ENCODE measurements at places on chromosomes 11 and 22.

- no peak for DNase-seq
Measured at GRCh38 chr11:47856186-47856585, 8.0 kb upstream of the NUP160 start.

- no peak for DNase-seq
Measured at GRCh38 chr11:62427630-62428233, 8.9 kb downstream of the SCGB1A1 start.

DNA sequence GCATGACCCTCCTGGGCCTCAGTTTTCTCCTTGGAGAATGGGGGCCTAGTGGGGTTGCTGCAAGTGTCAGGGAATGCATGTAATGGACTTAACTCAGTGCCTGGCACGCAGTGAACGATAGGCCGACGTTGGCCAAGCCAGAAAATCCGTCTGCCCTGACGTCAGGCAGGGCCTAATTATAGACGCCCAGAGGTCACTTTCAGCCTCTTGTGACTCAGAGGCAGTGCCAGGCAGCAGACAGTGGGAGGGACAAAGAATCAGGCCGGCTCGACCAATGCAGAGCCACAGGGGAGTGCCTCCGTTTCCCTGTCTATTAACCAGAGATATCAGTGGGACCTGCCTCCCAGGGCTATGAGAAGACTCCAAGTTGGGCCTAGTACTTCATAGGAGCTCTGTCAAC lies 115.0 kb downstream of the MN1 start:
- DNase-seq = peak; percentile 45

GRCh38 chr11:62130283-62131169 lies 6.7 kb downstream of the INCENP start:
- no peak for DNase-seq

DNA sequence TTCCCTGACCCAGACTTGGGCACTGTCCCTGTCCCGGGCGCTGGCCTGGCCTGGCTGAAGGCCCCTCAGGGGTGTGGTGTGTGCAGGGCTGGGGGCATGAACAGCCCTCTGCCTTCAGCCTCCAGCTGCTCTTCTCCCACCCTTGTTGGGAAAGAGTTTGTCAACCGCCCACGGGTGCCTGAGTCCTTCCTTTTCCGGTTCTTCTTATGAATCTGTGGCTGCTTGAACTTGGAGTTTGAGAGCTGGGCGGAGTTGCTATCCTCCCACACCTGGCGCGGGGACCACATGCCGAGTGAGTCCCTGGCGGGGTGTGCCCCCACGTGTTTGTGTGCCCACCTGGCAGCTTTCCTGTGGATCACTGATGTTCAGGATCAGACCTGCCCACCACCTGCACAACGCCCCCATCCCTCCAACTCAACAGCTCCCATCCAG lies 13.4 kb downstream of the NFAM1 start:
- DNase-seq = no peak

- DNase-seq = no peak
Measured at GRCh38 chr22:21862386-21863245, 4.8 kb downstream of the MAPK1 start.

DNA sequence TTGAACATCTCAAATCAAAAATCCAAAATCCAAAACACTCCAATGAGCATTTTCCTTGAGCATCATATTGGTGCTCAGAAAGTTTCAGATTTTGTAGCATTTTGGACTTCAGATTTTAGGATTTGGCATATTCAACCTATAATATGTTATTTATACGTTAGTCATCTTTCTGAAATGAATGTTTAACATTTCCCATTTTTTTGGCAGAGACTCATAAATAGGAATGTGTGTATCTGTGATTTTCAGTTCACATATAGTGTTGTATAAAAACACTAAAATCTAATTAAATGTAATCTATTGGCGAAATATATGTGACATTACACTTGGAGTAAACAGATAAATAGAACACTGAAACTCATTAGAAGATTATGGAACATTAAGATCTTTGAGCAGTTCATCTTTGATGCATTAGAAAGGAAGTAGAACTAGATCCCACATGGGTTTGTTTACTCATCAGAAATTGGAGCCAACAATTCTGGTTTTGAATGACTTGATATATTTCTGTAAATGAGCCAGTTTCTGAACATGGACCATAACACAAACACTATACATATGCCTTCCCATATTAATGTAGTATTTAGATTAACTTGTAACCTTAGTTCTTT lies 153.1 kb downstream of the UVRAG start:
- no peak for DNase-seq

DNA sequence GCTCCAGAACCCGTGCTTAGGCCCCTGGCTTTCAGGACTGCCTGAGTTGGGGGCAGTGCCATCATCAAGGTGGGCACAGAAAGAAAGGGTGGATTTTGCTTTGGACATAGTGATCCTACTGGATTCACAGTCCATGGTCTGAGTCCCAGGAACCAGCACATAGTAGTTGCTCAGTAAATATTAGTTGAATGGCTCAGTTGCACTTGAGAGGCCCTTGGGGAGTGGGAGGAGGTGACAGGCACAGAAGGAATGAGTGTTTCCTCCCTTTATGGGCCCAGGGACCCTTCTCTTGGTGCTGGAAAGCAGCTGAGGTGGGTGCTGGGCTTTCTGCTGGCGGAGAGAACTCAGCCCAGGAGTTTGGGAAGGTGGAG lies 16.6 kb downstream of the ARHGEF17 start:
- no peak for DNase-seq

GRCh38 chr11:106961518-106961917 lies 56.8 kb downstream of the GUCY1A2 start:
- DNase-seq = no peak

DNA sequence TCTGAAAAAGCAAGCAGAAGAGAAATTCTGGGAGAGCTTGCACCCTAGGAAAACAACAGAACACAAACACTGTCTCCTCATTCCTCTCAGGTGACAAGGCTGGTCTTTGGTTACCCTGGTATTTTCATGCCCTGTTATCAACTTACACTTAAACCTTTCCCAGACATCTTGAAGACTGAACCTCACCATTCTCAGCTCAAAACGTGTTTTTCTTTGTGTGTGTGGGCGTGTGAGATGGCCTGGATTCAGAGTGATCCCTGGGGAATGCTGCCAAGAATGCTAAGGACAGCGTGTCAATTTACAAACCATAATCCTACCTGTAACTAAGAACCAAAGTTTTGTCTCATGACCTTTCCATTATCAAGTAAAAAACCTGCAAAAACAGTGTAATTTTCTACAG lies 33.3 kb downstream of the ELF5 start:
- DNase-seq = no peak

DNA sequence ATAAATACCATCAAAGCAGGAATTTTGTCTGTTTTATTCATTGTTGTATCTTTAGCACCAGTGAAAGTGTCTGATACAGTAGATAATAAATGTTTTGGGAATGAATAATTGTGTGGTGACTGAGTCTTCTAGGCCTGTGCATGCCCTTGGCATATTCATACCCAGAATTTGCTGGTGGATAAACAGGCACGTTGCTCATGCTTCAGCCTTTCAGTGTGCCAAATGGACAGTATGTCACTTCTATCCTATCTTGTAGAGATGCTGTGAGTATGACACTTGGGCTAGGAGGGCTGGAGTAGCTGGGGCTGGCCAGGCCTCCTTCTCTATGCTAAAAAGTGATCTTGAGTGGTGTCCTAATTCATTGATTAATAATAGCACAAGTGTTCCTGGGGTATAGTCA lies 287.3 kb upstream of the DDI1 start:
- DNase-seq = no peak

GRCh38 chr11:63931045-63931444 lies 7.8 kb upstream of the NAA40 start:
- no peak for DNase-seq

DNA sequence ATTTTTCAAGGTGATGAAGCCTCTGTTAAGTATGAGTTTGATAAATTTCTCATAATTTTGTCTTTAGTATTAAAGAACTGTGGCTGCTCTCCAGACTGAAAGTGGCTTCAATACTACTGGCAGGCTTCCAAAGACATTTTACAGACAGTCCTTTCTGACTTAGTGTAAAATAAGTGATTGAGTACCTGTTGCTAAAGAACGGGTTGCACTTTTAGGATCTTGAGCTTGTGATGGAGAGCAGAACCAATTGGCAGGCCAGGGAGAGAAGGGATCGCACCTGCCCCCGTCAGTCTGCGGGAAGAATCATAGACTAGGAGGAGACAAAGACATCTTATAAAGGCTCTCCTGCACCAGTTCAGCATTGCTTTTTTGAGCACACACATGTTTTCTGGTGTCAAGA lies 4.4 kb downstream of the NCAM1 start:
- DNase-seq = no peak

- DNase-seq = no peak
Measured at GRCh38 chr11:27233654-27234042, 129.4 kb downstream of the CCDC34 start.

DNA sequence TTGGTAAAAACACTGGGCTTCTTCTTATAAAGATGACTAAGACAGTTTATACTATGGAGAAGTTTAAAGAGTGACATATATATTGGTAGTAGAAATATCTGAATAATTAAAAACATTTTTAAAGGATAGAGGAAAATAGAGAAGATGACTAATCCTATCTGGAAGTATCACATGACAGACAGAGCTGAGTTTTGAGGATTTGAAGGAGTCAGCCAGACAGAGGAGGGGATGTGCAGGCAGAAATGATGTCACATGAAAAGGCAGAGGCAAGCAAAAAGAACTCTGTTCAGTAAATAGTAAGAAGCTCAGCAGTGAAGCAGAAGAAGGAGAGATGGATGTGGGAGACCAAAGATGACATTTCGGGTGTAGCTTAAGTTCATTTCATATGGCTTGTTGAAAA lies 1.6 kb downstream of the OR10A2 start:
- DNase-seq = no peak

DNA sequence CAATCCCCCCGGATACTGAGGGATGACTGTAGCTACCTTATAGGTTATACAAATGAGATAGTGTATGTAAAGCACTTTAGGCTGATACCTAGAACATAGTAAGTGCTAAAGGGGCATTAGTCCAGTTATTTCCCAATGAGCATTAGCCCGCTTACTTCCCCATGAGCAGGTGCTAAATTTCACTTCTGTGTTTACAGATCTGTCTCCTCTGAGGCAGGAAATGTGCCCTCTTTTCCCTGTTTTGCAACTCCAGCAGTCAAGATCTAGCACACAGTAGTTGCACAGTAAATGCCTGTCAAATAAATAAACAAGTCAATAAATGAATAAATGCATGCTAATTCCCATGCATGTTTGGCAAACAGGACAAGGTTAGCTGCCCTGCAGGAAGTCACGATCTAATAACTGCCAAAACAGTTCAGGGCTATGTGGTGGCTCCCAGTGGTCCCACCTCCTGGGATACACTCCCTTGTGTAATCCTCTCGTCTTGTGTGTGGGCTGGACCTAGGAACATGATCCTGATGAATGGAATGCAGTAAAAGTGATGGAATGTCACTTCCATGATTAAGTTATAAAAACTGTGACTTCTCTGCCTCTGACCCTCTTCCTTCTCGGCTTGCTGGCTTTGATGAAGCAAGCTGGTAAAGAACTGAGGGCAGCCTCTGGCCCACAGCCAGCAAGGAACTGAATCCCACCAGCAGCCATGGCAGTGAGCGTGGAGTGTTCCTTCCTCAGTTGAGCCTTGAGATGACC lies 459.0 kb downstream of the SOX6 start:
- DNase-seq = no peak

Measured in T47D (cell line).